Fibroblast of skin of scalp (primary cell): ENCODE measurements at places on chromosomes 2 and 18.

DNA sequence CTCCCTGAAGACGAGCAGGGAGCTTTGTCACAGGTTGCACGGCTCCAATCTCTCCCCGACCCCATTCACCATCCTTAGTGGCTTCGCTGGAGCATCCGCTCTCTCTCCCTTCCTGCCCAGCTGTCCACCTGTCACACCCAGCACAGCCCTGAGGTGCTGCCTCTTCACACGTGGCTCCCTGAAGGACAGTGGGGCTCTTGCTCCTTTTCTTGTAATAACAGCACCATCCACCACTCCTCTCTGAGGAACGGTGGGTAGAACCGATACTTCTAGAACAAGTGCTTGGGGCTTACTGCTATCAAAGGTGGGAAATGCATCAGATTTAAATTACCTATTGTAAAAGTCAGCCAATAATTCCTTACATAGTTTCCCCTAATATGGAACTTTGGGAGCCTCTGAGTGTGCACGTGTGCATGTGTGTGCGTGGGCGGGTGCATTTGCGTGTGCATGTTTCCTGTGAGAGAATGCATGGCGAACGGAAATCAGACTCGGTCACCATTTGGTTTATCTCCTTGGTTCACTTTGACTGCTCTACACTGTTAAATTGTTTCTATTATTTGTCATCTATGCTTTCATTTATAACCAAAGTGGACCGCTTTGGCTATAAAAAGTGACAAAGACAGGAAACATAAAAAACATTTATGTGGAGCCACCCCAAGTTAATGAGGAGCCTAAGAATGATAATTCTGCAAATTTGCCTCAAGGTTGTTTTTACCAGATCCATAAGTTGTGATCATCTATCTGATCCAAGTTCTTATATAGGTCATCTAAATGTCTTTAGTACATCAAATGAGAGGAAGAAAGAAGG lies 39.1 kb downstream of the KLHL29 start:
- DNase-seq, result no peak

DNA sequence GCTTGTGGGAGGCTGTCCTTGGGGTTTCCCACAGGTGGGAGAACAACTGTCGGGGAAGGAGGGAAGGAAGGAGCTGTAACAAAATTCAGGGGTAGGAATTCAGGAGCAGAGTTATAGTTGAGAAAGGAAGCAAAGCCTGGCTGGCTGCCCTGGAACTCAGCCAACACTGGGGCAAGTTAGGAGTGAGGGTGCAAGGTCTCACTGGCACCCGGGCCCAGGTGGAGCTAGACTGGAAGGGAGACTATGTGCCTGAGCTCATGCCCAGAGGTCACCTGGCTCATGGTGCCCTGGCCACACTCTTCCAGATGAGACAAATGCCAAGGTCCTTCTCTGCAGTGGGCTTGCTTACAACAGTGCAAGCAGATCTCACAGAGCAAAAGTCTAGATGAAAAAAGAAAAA lies 75.6 kb upstream of the ARHGAP28 start:
- no peak for DNase-seq

DNA sequence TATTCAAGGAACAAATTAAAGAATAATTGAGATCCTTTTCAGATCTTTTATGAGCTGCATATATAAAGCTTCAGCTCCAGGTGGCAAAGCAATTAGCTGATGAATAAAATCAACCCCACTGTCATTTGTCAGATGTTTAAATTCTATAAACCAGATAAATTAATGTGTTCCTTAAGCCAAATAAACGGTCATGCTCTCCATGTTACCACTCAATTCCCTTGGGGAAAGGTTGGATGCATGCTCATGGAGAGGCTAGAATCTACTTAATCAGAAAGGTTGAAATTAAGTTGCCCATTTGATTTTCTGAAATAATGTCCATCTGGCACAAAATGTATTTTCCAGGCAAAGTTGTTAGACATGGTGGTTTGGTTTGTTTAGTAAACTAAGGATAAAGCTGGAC lies 282.5 kb upstream of the SPRED2 start:
- DNase-seq, result no peak

DNA sequence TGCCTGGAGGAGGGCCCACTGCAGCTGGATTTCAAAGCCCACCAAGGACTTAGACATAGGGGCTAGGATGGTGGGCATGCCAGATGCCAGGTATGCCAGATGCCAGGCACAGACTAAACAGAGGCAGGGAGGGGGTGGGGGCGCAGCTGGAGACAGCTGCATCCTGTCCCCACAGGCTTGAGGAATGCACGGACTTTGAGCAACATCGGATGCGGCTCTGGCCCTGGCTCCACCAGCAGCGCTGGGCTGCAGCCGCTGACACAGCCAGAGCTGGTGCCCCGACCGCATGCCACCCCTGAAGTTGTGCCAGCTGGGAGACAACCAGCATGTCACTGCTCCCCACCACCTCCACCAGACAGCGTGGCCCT lies 39.5 kb downstream of the AQP12A start:
- DNase-seq, result no peak

- peak; percentile 66 for DNase-seq
Measured at GRCh38 chr2:80392441-80392840, 87.9 kb upstream of the LRRTM1 start.
